ENCODE measurements at places on chromosomes 2 and 18.

DNA sequence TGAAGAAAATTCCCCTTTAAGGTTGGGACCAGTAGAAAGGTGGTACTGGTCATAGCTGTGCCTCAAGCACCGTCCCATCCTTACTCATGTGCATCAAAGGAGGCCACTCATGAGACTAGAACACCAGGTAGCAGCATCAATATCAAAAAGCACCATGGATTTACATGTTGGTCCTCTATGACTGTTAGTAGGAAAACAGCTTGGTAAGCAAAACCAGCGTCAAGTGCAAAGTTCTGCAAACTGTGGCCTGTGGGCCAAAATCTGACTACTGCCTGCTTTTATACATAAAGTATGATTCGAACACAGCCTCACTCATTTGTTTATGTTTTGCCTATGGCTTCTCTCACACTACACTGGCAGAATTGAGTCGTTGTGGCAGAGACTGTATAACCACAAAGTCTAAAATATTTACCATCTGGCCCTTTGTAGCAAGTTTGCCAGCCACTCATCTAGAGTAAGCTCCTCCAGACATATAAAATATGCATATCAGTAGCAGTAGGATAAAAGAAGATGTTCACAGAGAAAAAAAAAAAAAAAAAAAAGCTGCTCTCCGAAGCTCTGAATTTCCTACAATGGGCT is 119.7 kb upstream of the CTNNA2 start:
- no peak for DNase-seq

DNA sequence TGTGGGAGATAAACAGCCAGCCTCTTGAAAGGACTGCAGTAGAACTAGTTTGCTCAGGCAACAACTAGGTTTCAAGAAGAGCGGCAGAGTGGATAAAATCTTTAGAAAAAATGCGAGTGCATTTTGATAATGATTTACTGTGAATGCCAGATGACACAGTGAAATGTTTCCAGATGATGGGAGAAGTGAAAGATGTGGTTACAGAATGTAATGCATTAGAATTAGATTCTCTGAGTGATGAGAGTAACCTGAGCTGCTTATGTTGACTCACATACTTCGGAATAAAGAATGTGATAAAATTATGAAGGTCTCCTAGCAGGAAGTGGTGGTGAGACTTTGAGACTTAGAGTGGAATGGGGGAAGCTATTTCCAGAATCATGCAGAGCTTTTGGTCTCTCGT is 184.3 kb downstream of the GULP1 start:
- DNase-seq = no peak

- DNase-seq = no peak
Observed at GRCh38 chr18:50578651-50579050, 18.8 kb downstream of the MAPK4 start.

DNA sequence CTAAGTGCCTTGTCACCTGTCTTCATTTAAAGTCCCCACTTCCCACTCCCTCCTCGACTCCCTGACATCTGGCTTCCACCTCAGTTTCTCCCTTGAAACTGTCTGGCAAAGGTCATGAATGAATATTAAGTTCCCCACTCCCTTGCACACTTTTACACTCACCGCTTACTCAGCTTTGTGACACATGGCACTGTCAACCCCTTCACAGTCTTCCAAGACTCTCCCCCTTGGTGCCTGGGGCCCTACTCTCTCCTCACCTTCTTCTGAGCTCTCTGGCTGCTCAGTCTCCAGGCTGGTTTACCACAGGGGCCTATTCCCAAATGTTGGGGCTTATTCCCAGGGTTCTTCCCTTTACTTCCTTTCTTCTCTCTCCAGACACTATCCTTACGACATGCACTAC is 17.9 kb upstream of the PTPN4 start:
- DNase-seq = no peak

DNA sequence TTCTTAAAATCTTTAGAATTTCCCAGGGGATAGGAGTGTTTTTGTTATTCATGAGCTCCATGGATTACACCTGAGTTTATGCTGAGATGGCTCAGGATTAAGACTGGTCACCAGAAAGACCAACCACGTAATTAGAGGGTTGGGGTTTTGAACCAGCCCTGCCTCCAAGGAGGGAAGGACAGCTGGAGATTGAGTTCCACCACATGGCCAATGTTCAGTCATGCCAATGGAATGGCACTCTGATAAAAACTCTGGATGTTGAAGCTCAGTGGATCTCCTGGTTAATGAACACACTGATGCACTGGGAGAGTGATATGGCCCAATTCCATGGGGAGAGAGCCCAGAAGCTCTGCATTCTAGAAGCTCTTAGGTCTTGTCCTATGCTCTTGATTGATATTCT is 38.7 kb upstream of the PTPN4 start:
- no peak for DNase-seq

DNA sequence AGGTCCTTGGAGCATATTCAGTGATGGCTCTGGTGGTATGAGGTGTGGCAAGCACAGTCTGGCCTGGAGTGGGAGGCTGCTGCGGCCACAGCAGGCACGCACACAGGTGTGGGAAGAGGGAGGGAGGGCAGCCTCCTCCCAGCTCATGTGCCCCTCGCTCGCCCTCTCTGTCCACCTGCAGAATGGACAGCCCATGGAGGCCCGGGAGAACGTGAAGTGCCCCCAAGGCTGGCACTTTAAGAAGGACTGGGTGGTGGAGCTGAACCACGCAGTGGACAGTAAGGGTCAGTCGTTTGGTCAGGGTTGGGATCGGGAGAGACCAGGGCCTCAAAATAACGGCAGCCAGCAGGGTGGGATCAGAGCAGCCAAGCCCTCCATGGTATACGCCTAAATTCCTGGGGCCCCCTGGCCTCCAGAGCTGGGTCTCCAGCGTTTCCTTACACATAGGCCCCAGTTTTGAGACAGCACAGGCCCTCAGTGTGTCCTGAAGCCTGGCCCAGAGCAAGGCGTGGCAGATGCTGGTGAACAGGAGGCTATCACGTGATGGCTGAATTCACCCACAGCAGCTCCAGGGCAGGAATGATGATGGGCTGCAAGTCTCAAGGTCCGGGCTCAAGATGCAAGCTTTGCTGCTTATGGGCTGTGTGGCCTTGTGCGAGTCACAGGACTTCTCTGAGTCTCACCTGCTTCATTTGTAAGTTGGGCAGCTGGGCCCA is 47.9 kb downstream of the FER1L5 start:
- DNase-seq = no peak

DNA sequence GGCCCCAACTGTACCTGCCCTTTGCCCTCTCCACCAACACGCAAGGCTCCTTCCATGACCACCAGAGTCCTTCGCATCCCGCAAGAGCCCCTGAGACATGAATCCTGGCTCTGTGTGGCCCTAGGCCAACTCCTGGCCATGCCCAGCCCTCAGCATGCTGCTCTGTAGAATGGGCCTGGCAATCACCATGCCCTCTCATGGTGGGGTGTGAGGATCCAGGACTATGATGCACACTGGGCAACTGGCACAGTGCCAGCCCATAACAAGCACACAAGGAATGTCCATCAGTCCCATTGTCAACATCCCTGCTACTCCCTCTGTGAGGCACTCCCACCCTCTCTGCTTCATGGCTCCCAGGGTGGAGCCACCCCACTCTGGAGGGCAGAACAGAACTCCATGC is 44.7 kb downstream of the FER1L5 start:
- no peak for DNase-seq

DNA sequence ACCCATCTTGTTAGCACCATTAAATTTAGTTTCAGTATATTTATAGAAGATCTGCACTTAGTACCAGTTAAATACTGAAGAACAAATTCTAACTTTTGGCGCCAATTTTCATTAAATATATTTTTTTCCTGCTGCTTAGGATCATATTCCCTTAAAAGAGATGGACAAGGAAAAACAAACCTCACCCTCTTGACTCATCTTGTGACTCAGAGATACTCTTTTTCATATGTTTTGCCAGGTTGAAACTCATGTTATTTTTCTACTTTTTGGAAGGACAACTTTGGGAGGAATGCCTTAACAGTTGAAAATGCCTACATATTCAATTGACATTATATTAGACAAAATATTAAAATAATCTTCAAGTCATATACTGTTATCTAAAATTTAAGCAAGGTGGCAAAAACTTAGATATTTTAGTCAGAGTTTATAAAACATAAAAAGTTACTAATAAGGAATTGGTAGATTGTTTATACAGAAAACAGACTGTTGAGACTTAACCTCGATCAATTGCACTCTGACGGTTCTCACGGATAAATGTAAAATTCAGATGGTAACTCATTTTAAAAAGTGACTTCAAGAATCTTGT is 36.2 kb downstream of the PNO1 start:
- no peak for DNase-seq
